ENCODE measurements at places on chromosomes 5 and 9.

DNA sequence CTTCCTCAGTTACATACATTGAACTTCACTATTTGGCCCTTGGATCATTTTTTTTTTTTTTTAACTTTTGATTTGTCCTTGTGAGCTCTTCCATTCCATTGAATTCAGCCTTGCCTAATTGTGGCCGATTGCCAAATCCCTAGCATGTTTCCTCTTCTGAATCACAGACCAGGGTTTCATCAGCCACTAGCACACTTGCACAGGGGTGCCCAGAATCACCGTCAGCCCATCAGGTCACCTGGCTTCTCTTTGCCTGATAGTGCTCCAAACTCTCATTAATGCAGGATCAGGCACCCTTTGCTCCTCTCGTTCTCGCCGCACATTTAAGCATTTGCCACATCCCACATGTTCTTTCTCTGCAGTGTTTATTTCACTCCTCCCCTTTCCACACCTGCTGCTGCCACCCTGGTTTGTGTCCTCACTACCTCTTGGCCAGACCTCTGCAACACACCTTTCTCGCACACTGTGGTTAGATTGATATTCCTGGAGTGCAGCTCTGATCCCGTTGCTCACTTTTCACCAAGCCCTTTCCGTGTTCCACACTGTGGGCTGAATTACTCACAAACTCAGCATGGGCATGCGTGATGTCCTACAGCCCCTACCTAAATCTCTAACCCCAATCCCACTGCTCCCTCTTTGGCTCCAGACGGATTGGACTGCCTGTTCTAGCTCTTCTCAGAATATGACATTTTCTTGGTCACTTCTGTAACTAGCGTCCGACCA is 9.8 kb downstream of the PIK3R1 start:
- DNase-seq, result no peak

DNA sequence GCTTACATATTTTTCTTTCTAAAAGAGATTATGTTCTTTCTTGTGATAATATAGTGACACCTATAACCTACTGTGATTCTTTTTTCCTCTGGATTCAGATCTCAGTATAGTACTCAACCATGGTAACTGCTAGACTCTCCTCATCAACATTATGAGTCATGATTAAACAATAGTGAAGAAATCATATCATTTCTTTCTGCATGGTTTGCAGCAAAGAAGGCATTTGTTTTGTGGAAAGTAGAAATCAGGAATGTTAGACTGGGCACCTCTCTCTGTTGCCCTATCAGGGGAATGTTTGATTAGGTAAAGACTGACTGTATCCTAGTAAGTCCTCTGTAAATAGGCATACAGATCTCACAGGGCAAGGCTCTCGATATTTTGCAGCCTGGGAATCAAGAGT is 25.6 kb upstream of the SMC2 start:
- no peak for DNase-seq

DNA sequence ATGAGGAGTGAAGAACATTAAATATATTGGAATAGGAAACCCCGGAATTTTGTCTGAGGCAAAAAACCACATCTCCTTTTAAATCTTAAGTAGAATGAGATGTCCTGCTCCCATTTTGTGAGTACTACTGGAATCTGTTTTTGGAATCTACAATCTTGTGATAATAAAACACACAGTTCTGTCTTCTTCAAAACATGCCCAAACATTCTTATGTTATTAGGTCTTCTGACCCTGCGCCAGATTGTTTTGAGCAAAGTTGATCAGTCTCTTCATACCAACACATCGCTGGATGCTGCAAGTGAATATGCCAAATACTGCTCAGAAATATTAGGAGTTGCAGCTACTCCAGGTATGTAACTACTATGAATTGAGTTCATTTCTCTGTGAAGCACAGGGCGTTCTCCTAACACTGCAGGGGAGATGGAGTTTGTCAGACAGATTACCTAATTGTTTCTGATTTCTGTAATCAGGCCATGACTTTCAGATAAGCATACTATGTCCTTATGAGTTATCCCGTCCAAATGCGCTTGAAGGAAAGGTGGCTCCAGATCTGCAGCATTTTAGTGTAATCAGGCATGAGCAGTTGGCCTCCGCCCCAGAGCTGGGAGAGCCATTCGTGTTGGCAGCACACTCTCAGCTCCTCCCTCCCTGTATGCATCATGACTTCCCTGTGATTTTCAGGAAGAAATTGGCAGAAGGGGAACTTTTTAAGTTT is 88.0 kb downstream of the NLN start:
- DNase-seq, result no peak

DNA sequence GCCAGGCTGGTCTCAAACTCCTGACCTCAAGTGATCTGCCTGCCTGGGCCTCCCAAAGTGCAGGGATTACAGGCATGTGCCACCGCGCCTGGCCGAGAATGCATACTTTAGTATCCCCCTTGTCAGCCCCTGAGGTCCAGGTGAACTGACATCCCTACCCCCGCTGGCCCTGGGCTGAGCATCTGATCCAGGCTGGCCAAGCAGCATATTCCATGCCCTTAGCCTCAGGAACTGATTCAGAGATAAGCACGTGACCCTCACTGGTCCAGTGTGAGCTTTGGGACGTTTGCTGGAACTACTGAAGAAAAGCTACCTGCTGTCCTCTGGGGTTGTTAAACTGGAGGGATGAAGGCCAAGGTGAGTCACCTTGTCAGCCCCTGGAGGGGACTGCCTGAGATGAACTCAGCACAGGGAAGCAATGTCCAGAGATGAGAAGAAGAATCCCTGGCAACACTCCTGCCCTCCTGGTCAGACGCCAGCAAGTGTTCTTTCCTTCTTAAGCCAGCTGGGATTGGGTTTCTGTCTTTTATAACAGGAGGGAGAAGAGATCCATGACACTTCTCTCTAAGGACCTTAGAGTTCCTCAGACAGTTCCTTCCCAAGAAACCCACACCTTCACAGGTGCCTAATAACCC is 59.1 kb upstream of the FBXW11 start:
- no peak for DNase-seq

DNA sequence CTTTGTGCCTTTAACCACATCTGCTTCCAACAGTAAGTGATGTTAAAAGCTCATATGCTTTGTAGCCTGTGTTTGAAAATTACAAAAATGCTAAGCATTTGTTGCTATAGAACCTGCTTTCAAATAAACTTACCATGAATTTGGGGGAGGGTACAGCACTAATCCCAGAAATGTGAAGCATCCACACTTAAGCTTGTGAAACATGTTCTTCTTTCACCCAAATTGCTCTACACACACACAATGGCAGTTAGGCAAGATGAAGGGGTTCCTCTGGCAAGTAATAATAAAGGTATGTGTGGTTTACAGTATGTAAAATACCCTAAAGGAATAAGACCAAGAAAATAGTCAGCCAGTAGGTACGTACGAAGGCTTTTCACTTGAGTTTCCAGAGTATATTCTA is 165.6 kb downstream of the SMARCA2 start:
- no peak for DNase-seq

DNA sequence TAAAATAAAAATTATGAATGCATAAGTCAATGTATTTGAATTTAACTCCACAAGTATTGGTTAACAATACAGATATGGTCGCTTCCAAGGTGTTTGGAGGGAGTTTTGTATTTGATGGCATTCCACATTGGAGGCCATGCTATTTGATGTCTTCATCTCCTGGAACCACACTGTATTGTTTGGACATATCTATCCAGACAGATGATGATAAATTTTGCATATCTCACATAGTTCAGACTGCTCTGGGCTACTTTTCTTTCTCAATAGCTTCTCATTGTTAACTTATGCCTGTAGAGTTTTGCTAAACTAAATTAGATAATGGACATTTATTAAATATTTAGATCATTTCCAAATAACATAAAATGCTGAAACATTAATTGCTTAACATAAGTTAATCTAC is 58.0 kb downstream of the CDKN2A start:
- DNase-seq, result no peak

- no peak for DNase-seq
These were observed 166.8 kb downstream of the MELK start for GRCh38 chr9:36739373-36740116.

GRCh38 chr5:55564721-55565120 is 30.0 kb upstream of the PLPP1 start:
- peak; percentile 40 for DNase-seq

GRCh38 chr5:122673343-122673742 is 101.5 kb upstream of the SNX2 start:
- no peak for DNase-seq

DNA sequence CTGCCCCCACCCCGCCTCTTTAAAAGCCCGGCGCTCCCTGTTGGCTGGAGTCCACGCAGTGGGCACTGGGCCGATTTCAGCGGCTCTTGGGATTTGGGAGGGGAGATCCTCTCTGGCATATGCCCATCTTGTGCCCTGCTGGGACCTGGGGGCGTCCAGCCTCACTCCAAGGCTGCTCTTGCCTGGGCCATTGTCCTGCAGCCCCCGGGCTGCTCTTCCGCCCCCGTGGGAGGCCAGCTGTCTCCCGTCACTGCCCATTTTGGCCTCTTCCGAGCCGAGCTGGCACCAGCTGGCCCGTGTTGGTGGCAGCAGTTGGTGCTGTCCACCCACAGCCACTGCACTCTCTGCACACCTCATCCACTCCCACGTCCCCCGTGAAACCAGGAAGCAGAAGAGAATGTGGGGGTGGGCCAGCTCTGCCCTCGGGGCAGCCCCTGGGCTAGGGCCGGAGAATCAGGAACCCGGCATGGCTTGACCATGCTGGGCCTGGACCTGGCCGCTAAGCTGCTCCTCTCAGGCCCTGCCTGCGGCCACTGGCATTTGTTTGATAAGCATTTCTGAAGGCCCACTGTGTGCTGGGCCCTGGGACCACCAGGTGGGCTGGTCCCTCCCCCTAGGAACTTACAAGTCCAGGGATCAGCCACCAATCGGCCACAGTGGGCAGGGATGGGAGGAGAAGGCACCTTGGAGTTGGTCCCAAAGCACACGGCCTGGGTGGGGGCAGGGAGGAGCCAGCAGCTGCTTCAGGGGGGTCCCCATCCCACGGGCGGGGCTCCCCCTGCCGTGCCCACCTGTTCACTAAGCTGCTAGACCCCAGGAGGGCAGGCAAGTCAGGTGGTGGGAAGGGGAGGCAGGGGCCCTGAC is 2.2 kb downstream of the C8G start:
- no peak for DNase-seq

- DNase-seq, result no peak
These were observed 360.9 kb downstream of the KDM4C start for GRCh38 chr9:7118633-7119032.

- peak; percentile 32 for DNase-seq
These were observed 806 bp upstream of the CDC42SE2 start for GRCh38 chr5:131262953-131263541.

DNA sequence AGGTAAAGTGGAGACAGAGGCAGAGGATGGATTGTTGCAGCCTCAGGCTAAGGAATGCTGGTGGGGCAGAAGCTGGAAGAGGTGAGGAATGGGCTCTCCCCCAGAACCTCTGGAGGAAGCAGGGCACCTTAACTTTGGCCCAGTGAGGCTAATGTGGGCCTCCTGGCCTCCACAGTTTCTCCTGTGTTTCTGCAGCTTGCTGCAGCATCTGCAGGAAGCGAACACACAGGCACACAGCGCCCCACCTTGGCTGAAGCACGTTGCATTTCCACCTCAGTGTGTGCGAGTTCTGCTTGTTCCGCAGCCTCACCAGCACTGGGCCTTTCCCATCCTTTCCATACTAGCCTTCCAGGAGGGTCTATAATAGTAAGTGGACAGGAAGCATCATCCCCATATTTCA is 27.2 kb upstream of the ASS1 start:
- no peak for DNase-seq

Data from right lung (tissue), 10 donors.